Pancreas (tissue), 10 donors: ENCODE measurements at places on chromosomes 3 and 15. TPM values are rescaled to one million over a fixed set of nuclear protein-coding genes. Genes with fewer than 3 reads are reported as not detected.

Gene CPN2
- not detected for total RNA-seq

Gene IL17RB
- total RNA-seq = 6.5 TPM

Gene CDCP1
- total RNA-seq = 7.9 TPM

Gene UBAP1L
- total RNA-seq = 2.8 TPM

Gene COLQ
- 1.0 TPM for total RNA-seq

Gene GRK7
- total RNA-seq = not detected

Gene MEX3B
- total RNA-seq = 0.28 TPM

Gene CKMT1A
- 4.6 TPM for total RNA-seq

- no peak for DNase-seq
Observed at GRCh38 chr3:13171704-13172643, 98.7 kb upstream of the IQSEC1 start.

DNA sequence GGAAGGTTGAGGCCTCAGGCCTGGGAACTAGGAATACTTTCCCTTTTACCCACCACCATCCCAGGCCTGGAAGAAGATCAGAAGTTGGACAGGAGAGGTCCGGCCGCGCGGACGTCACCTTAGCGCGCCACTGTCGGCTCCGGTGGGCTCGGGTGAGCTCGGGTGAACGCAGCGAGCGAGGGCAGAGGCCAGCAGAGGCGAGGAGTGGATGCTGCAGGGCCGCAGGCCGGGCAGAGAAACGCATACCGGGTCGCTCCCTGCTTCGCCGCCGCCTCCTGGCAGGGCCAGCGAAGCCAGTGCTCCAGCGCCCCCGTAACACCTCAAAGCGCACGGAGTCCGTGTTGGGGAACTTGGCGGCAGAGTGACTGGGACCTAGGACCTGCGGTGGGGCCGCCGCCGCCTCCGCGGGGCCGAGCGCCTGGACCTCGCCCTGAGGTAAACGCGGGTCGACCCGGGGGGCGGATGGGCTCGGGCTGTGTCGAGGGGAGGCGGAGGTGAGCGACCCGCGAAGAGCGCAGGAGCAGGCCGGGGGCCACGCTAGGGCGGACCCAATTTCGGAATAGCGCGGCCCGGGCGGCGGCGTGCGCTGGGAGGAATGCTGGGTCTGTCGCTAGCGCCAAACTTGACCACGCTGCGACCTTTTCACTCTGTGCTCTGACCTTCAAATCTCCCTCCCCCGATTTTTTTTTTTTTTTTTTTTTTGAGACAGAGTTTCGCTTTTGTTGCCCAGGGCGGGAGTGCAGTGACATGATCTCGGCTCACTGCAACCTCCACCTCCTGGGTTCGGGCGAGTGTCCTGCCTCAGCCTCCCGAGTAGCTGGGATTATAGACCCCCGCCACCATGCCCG, 1.6 kb downstream of the CYP11A1 start:
- DNase-seq = no peak

DNA sequence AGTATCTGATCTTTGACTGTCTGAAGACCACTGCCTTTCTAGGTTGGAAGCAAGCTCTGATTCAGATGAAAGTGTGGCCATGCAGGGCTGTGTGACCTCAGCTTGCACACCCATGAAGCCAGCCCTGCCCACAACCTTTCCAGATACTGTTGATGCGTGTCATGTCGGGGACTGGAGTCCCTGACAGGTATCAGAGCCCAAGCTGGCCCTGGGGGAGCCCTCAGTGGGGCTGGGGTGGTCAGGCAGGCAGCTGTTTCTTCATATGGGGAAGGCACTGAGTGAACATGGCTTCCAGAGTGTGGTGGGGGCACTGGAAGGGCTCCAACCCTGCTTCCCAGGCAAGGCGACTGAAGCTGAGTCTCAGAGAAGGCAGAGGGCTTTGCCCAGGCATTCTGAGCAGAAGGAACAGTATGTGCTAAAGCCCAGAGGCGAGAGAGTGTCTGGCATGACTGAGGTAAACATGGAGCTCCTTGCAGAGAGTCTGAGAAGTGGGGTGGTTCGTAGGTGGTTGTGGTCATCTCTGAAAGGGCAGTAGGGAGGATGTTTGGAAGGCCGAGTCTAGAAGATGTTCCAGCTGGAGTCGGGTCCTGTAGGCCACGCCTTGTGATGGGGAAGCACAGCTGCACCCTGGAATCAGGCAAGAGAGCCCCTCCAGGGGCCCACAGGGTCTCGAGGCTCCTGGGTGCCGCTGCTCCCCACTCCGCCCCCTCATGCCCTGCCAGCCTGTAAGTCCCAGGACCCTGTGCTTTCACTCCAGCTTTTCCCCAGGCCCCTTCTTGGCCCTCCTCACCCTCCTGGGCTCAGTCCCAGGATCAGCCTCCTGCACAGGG, 122.2 kb downstream of the EEFSEC start:
- DNase-seq = no peak

- no peak for DNase-seq
Observed at GRCh38 chr3:43870844-43871626, 180.3 kb downstream of the ABHD5 start.

- DNase-seq = no peak
Observed at GRCh38 chr3:169955406-169955805, 11.2 kb upstream of the SEC62 start.

DNA sequence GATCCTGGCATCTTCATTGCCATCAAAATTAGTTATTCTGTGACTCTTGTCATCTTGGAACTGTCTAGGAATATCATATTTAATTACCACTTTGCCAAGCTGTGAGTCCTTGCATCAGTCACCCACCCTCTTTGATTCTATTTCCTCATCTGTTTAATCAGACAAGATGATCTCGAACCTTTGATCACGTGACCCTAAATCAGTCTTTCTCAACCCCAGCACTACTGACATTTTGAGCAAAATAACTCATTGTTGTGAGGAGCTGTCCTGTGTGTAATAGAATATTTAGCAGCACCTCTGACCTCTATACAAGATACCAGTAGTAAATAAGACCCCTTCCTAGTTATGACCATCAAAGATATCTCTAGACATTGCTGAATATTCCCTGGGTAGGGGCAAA, 343.4 kb upstream of the ARPP21 start:
- DNase-seq = no peak

GRCh38 chr3:159818399-159818798, 170.2 kb upstream of the IL12A start:
- DNase-seq = no peak

DNA sequence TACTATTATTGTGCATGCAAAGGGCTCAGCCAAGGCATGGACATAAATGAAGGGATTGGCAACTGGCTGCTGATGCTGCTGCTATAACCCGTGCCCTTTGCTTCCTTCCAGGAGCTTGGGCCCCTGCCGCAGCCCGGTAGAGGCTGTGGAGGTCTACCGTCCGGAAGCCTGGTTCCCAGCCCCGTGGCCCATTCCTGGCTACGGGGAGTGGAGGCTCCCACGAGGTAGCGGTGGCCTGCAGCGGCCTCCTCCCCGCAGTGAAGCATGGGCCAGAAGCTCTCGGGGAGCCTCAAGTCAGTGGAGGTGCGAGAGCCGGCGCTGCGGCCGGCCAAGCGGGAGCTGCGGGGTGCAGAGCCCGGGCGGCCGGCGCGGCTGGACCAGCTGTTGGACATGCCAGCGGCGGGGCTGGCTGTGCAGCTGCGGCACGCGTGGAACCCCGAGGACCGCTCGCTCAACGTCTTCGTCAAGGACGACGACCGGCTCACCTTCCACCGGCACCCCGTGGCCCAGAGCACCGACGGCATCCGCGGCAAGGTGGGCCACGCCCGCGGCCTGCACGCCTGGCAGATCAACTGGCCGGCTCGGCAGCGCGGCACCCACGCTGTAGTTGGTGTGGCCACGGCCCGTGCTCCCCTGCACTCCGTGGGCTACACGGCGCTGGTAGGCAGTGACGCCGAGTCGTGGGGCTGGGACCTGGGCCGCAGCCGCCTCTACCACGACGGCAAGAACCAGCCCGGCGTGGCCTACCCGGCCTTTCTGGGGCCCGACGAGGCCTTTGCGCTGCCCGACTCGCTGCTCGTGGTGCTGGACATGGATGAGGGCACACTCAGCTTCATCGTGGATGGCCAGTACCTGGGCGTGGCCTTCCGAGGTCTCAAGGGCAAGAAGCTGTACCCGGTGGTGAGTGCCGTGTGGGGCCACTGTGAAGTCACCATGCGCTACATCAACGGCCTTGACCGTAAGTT, 15.0 kb downstream of the SPSB4 start:
- peak; percentile 59 for DNase-seq
